Astrocyte of the cerebellum (primary cell): ENCODE measurements at places on chromosomes 1 and 21.

DNA sequence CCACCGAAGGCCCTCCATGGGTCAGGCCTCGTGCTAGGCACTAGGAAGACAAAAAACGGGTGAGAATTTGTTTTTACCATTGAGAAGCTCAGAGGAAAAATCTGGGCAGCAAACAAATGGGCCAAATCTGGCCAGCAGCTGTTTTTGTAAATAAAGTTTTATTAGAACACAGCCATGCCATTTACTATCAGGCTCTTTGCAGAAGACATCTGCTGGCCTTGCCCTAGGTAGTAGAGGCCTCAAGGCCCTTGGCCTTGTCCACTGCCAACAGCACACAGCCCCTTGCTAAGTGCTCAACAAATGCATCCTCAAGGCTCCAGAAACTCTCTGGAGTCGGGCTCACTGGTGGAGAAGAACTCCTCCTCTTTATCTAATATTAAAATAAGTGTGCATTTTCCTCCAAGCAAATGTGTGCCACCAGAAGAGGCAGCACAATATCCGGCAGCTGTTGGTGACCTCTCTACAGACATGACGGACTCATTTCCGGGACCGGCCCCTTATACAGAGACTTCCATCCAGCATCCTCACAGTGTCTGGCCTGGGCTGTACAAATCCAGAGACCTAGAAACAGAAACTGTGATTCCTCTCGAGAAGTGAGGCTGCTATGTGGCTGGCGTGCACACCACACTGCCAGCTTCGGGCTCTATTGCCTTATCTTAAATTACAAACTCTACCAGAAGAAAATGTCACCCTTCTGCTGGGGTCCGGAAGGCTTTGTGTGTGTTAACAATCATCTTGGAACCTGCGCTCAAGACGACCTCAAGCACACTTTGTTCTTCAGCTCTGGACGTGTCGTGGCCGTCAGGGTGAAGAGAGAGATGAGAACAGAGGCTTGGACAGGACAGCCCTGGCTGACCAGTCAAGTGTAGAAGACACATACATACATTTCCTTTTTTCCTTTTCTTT lies 203.9 kb downstream of the TOMM20 start:
- no peak for DNase-seq

- DNase-seq: no peak
These were observed 14.3 kb downstream of the RNF207 start for GRCh38 chr1:6220236-6220635.

DNA sequence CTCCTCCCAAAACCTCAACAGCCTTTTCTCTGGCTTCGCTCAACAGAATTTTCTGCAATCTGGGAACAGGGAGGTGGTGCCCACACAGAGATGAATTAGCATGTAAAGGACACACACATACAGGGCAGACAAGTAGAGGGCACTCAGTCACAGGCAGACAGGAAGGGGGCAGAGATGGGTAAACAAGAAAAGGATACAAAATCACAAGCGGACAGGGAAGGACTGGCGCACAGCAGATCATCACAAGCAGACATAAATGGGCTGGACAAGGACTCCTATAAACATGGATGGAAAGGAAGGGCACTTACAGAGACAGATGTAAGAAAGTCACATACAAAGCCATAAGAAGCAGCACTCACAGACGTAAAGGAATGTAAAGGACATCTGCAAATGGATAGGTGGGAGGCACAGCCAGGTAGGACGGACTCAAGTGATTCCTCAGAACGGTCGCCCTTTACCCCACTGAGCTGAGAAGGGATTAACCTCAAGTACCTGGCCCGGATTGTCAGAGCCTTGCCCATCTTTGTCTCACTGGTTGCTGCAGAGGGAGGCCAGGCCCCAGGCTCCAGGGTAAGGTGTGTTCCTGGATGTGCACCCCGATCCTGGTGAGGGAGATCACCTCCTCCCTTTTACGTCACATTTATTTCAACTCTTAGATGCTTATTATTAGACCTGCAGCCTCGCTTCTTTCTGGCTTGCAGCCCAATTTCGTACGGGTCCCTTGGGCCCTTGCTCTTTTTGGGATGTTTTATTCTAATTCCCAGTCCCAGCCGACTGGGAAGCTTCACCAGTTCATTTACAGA lies 836 bp upstream of the PRCC start:
- DNase-seq: no peak

GRCh38 chr1:7930645-7931445 lies 9.8 kb downstream of the TNFRSF9 start:
- no peak for DNase-seq
